ENCODE measurements at places on chromosomes 16 and 17. TPM values are rescaled to one million over a fixed set of nuclear protein-coding genes. Genes with fewer than 3 reads are reported as not detected.
A peak's percentile ranks its signal among the peaks of the same experiment; 100 is the strongest.

CDH8 gene
- 3.5 TPM for total RNA-seq

MMP25 gene
- total RNA-seq: 0.58 TPM

HID1 gene
- 2.7 TPM for total RNA-seq

CLUH gene
- total RNA-seq: 17.5 TPM

DNA sequence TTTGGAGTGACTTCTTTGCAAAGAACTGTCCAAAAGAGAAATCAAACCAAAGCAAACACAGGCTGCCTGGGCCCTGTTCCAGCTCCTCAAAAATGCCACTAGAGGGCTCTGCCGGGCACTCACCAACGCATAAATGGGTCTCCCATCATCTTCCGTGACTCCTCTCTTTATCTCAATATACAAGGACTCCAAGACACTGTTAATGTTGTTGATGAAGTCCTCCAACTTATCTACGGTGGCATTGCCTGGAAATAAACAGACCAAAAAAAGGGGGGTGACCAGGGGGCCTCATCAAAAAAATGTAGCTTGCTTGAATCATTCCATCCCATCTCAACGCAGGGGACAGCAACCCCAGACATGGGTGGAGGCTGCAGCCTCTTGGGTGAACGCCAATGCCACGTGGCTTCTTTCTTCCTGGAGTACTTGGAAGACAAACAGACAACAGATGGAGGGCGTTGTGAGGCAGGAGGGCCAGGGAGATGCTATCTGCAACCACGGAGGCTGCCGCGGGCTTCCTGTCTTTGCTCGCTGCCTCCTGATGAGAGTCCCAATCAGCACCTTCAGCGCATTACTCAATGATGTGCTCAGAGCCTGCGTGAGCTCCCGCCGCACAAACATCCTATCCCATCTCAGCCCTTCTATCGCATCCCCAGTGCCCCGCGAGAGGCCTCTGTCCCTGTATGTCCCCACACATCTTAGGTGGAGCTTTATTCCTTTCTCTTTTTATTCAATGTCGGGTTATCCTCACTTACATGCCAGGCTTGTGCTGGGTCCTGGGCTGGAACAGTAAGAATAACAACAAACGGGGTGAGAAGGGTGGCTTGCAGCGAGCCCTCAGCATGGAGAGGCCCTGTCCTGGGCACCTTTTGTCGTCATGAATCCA is 32.0 kb downstream of the KDM8 start:
- peak; percentile 92 for DNase-seq

DNA sequence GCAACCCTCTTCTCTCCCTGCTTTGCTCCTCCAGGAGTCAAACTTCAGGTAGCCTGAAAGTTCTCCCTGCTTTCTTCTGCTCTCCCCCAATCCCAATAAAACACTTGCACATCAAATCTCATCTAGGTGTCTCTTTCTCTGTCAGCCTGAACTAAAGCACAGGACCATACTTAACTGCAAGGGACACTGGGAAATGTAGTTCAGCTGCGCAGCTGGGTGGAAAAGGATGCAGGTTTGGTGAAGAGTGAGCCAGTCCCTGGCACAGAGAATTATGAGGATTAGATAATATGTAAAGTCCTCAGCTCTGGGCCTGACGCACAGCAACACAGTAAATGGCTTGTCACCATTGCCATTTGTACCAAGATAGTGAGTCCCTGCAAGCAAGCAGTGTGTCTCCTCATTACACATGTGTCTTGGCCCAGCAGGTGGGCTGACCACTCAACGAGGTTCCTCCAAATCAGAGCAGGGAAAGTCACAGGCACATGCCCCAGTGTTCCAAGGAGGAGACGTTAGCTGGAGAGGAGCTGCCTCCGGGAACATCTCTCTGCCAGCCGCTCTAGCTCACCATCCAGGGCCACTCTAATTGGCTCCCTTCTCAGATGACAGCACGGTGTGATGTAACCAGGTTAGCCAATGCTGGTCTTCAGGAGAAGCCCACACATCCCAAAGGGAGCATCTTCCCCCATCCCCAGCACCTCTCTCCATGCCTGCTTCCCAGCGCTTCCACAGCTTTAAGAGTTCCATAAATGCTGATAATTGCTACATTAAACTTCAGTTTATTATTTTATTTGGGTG is 29.7 kb upstream of the IRX3 start:
- DNase-seq: no peak

- no peak for DNase-seq
Measured at GRCh38 chr16:54265575-54266107, 20.9 kb downstream of the IRX3 start.
